NCI-H1105 (cell line): ENCODE measurements at places on chromosomes 11 and 22.
A peak's percentile ranks its signal among the peaks of the same experiment; 100 is the strongest.

DNA sequence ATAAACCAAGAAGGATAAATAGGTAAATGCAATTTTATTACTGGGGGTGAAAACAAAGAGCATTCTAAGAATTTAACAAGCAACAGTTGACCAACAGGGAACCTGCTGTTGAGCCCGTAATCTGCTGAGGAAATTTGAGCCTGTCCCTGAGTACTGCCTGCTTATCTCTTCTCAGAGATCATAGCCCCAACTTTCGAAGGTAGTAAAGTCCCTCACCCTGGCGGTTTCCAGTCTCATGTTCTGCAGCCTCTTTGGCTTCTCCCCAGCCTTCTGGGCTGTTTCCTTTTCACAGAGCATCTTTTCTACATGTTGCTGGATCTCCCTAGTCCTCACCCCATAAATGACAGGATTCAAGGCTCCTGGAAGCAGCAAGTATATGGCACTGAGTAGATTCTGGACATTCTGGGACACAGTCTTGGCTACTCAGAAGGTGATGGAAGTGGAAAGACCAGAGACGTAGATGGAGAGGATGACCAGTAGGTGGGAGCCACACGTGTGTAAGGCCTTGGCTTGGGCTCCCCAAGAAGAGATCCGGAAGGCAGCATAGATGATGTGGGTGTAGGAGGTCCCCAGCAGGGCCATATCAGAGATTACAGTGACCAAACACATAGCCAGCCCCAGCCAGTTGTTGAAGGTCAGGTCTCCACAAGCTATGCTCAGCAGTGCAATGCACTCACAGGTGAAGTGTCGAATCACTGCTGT lies 51.6 kb downstream of the RRM1 start:
- DNase-seq: no peak

GRCh38 chr22:38030311-38031133 lies 26.7 kb upstream of the PICK1 start:
- DNase-seq: no peak

GRCh38 chr11:10485646-10486045 lies 30.6 kb downstream of the AMPD3 start:
- no peak for DNase-seq

DNA sequence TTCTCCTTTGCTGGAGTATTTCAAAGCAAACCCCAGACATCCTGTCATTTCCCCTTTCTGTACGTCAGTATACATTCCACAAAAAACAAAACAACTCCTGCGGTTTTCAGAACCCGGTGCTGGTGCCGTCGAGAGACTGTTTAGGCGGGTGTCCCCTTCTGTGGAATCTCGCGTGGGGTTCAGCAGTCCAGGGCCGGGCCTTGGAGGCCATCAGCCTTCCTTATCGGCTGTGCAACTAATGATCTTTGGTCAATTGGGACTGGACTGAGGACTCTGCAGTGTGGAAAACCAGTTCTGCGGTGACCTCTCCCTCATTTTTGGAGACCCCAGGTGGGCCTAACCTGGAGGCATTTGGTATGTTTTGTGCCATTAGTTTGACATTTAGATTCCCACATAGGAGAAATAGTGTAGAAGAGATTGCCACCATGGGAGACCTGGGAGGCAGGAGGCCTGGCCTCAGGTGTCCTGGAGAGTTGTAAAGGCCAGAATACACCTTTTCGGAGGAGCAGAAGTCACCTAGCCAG lies 84.4 kb downstream of the TBC1D22A start:
- DNase-seq: no peak

DNA sequence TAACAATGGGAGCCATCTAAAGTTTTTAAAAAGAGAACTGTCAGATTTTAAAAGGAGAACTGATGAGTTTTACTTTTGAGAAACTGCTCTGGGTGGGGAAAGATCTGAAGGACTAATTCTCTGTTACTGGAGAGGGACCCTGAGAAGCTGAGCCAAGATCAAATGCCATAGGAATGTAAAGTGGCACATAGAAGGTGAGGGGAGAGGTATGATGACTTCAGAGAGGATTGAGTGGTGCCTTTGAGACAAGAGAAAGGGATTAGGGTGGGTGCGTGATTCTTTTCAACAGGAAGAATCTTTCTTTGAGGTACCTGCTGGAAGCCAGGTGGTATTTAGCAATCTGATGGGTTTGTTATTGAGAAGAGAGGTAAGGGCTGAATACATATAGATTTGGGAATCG lies 9.0 kb downstream of the CRKL start:
- no peak for DNase-seq

DNA sequence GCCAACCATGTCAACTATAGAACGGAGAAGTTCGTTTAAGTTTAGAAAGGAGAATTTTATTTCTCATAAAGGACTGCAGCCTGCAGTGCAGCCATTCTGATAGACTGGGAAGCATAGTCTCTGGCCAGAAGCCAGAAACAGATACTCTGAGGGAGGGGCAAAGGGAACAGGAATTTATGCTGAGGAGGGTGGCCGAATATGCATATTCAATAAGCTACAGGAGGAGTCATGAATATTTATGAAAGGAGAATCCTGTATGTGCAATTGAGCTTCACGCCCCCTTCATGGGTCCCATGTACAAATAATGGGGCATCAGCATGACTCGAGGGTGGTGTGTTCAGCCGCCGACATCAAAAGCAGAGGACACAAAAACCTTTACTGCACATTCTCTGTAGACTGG lies 199.9 kb downstream of the CWF19L2 start:
- DNase-seq: no peak

DNA sequence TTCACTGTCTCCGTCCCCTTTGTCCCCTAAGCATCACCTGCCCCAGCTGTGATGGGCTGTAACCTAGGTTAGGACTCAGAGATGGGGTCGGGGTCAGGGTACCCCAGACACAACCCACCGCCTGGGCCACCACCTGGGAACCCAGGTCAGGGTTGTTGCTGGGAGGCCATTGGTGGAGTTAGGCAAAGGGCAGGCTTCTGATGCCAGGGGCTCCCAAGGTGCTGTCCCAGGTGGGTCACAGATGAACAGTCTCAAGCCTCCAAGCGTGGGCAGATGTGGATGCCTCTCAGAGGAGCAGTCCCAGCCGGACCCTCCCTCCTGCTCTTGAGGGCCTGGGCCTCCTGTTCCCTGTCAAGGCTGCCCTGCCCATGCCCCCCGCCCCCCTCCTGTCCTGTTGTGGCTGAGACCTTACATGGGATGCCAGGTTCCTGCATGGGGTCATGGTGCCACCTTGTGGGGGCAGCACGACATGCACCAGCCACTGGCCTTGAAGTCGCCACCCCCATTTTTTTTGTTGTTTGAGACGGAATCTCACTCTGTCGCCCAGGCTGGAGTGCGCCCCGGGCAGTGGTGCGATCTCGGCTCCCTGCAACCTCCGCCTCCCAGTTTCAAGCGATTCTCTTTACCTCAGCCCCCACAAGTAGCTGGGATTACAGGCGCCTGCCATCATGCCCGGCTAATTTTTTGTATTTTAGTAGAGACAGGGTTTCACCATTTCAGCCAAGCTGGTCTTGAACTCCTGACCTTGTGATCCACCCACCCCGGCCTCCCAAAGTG lies 12.1 kb downstream of the GATD1 start:
- peak; percentile 39 for DNase-seq

GRCh38 chr11:112780351-112781087 lies 180.7 kb upstream of the NCAM1 start:
- no peak for DNase-seq

DNA sequence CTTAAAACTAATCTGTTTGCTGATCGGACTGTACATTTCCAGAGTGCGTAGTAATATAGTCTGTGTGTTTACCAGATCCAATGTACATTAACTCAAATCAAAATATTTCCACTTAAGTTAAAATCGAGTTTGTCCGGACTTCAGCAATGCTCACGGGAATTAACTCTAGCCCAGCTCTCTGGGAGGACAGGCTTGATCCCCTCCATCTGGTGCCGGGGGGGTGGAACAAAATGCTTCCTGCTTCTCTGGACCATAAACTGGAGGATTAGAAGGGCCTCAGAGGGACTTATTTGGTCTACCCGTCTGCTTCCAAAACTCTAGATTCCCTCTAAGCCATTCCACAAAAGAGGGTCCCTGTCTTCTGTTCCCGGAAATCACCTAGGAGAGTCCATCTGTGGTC lies 511.2 kb downstream of the BUD13 start:
- DNase-seq: no peak

- no peak for DNase-seq
Measured at GRCh38 chr11:16911658-16912057, 102.6 kb downstream of the PLEKHA7 start.

- DNase-seq: no peak
Measured at GRCh38 chr11:133058501-133058900, 473.8 kb downstream of the OPCML start.

DNA sequence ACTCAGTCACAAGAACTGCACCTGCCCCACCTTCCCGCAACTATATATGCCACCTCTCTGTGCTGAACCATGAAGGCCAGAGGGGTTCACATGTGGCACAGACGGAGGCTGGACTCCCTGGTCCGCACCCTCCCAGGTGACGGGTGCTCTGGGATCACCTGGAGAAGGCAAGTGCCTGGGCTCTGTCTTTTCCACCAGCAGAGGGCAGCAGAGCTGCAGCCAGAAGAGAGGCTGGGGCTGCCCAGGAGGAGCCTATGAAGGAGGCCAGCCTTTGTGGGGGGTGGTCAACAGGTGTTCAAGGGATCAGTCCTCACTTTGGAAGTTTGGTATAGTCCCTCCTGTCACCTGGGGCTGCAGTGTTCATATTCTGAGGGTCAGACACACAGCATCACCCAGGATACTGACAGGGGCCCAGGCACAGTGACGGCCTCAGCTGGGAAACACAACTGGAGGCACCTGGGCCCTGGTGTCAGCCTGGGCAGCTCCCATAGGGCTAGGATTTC lies 39.2 kb upstream of the IGLL5 start:
- DNase-seq: peak; percentile 37

GRCh38 chr11:86449993-86450629 lies 75.4 kb downstream of the CCDC81 start:
- DNase-seq: no peak

- no peak for DNase-seq
Measured at GRCh38 chr11:66850588-66851238, 6.2 kb upstream of the LRFN4 start.

DNA sequence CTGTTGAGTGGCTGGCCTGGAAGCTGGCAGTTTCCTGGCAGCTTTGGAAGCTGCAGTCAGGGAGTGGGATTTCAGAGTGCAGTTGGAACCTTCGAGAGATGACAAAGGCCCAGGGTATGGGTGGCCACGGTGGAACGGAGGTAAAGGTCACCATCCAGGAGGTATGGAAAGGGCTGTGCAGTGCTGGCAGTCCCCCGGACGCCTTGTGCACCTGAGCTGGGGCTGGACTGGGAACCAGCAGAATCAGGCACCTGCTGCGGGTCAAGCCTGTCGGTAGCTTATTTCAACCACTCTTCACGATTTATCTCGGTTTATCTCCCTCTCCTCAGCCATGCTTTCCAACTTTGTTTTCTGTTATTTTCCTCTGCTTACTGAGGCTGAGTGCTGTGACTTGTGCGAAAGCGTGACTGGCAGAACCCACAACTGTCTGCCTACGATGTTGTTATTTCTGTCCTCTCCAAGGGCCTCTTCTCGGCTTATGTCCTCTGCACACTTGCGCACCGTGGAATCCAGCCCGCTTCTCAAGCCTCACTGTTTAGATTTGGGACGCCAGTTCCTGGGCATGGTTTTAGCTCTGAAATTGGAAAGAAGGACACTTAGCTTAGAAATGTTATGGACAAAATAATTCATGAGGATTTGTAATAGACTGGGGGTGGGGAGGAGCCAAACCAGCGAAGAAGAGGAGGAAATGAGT lies 24.0 kb upstream of the ATXN10 start:
- DNase-seq: no peak

DNA sequence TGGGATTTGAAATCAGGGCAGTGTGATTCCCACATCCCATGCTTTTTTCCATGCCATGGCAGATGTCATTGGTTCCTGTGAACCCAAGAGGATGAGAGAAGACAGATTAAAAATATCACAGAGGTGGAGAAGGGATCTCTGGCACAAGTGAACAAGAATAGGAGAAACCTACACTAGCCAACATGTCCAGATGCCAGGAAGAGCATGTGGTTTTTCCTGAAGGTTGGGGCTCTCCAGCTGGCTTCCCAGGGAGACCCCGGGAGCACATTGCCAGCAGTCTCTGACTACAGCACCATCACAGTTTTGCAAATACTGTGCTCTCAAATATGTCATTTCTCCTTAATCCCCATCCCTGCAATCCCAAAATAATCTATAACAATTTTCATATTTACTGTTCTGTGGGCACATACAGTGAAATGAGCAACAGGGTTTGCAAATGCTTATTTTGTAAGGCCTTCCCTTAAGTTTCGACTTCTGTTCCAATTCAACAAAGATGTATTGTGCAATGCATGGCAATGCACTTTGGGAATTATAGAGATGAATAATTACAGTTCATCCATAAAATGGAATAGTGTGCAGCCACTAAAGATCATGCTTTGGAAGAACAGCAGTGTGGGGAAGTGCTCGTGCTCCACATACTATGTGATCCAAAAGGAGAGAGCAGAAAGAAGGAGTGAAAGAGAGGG lies 4.8 kb downstream of the ANKK1 start:
- no peak for DNase-seq

- DNase-seq: no peak
Measured at GRCh38 chr22:25987948-25988347, 181.3 kb upstream of the SEZ6L start.

DNA sequence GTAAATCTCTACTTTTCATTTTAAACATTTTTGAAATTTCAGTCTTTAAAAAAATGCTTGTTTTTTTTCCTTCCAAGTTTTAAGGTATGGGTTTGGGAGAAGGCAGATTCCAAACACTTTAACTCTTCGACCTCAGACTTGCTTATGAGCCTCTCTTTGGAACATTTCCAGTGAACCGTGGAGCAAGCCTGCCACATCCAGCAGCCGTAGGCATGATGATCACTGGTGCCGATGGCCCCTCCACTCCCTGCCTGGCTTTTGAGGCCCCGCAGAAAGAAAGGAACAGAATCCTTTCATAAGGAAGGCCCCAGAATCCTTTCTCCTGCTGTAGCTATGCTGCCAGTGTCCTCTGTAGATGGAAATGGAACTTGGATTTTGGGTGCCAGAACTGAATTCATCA lies 50.7 kb downstream of the BMAL1 start:
- peak; percentile 8 for DNase-seq

- no peak for DNase-seq
Measured at GRCh38 chr11:94150704-94151685, 22.4 kb downstream of the PANX1 start.

- no peak for DNase-seq
Measured at GRCh38 chr11:111246956-111247355, 1.4 kb downstream of the POU2AF2 start.

- DNase-seq: peak; percentile 44
Measured at GRCh38 chr11:83033972-83034672, 37.6 kb downstream of the RAB30 start.

GRCh38 chr11:68545796-68546195 lies 85.2 kb downstream of the PPP6R3 start:
- DNase-seq: no peak

DNA sequence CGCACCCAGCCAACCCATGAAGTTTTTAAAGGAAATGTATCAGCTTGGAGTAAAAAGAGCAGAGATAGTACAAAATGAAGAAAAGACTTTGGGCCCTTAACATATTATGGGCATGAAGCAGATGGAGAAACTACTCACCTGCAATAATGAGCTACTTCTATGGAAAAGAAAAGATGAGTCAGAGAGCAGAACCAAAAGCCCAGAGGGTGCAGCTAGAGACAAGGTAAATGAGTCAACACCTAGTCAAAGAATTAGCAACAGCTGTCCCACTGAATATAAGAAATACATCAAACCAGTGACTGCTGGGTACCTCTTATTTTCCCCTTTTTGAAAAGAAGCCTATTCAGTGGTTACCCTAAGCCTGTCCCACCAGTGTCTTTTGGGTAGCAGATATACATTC lies 61.8 kb downstream of the RPL27A start:
- no peak for DNase-seq

GRCh38 chr11:69948256-69949141 lies 129.3 kb upstream of the FGF3 start:
- no peak for DNase-seq

- DNase-seq: no peak
Measured at GRCh38 chr11:125374398-125374797, 121.7 kb downstream of the FEZ1 start.
